Stimulated activated CD4-positive, alpha-beta T cell treated with anti-CD3 and anti-CD28 coated beads, TNF-alpha, amount 100 ng/mL, for 48 hours (primary cell): ENCODE measurements at places on chromosomes 2 and 18.

- DNase-seq, result no peak
Measured at GRCh38 chr2:231212329-231212845, 14.0 kb downstream of the ARMC9 start.

- no peak for DNase-seq
Measured at GRCh38 chr2:36587101-36587500, 10.9 kb downstream of the FEZ2 start.

- no peak for DNase-seq
Measured at GRCh38 chr2:27752551-27753237, 18.8 kb upstream of the MRPL33 start.

GRCh38 chr2:176997792-176998169 lies 214.8 kb upstream of the HNRNPA3 start:
- DNase-seq, result no peak

DNA sequence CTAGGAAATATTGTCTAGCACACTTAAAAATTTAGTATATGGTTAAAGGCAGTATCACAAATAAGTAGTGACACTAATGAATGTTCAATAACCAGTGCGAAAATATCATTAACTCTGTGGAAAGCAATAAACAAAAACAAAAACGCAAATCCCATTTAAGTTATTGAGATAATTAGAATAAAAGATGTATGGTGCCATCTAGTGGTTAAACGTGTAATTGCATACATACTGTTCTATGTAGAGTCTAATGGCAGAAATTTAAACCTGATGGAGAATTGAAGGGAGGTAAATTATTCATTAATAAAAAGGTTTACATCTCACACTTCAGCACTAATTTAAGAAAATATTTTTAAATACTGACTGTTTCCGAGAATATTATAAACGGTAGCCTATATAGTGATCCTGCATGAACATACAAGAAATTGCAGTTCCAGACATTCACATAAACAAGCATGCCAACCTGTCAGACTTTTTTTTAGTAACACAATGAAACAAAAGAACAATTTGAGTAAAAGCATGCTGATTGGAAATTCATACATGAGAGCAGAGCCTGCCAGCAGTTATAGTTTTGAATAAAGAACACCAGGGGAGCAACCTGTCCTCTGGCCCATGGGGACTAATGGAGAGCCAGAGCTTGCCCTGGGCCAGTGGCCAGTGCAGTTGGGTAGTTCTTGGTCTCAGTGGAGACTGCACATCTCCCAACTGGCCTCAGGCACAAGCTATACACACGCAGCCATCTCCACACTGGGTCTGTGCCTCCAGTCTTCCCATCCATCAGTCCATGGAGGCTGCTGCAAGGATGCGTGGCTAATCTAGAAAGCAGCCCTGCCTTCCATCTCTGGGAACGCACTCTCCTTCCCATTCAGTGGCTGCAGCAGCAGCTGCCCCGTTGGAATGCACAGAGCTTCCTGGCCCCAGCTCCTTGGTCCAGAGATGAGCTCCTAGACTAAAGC lies 28.0 kb downstream of the GCG start:
- no peak for DNase-seq

DNA sequence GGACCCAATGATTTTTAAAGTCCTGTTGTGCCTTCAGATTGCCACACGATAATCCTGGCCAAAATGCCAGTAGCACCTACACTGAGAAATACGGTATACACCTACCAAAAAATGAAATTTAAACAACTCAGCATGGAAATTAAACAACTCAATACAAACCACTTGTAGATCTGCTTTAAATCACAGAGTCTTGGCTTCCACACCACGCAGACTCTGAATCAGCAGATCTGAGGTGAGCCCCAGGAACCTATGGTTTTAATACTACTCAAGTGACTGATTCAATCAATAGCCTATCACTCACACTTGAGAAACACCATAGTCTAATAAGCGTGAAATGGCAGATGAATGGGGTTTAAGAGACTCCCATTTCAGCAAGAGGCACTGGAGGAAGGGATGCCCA lies 46.9 kb downstream of the MAP4K3 start:
- DNase-seq, result no peak

DNA sequence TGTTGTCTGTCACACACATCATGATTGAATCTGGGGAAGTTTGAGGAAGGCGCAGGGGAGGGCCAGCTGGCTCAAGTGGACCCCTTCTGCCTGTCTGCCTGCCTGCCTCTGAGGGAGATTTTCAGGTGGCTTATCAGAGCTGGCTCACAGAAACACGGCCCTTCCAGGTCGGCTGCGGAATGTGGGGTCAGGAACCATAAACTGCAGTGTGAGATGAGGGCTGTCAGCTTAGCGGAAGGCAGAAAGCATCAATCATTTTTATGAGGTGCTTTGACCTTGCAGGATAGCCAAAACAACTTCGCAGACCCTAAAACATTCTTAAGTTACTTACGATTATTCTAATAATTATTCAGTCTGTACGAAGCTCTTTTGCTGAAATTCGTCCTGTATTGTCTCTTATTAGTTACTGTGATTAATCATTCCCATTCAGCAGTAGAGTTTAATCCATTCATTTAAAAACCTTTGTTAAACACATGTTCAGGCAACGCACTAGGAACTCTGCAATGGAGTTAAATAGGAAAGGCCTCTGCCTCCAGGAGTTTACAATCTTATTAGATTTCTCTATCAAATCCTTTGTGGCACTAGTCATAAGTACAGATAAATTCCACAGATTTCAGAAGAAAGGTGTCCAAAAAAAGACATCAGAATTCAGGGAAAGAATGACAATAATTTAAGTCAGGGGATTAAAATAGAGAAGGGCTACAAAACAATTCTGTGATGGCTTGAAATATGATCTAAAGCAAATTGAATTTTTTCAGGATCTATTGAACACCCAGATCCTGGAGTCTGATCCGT lies 371.6 kb downstream of the HRH4 start:
- DNase-seq, result no peak

- no peak for DNase-seq
Measured at GRCh38 chr2:240129311-240129710, 6.8 kb downstream of the COPS9 start.

DNA sequence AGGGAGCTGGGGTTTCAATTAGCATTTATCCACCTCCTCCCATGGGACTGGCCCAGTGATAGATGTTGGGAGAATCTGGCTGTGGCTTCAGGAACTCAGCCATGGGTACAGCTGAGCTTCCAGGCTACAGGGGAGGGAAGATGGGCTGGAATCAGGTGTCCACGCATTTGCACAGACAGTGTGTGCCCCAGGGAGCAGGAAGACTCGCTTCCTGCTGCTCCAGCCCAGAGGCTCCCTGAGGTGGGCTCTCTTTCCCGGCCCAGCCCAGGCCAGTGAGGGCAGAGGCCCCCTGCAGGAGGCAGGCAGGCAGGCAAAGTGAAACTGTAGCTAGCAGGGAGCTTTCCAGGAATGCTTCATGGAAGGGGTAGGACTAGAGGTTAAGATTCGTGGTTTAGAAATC lies 28.7 kb downstream of the DYSF start:
- DNase-seq, result no peak

DNA sequence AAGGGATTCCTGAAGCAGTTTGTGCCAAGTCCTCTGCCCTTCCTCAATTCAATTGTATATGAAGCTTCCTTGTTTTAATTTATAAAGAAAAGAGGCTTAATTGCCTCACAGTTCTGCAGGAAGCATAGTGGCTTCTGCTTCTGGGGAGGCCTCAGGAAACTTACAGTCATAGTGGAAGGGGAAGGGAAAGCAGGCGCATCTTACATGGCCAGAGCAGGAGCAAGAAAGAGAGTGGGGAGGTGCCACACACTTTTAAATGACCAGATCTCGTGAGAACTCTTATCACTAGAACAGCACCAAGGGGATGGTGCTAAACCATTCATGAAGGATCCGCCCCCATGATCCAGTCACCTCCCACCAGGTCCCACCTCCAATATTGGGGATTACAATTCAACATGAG lies 114.2 kb downstream of the SGPP2 start:
- DNase-seq, result no peak

GRCh38 chr18:31723639-31723989 lies 37.1 kb downstream of the SLC25A52 start:
- DNase-seq, result no peak

DNA sequence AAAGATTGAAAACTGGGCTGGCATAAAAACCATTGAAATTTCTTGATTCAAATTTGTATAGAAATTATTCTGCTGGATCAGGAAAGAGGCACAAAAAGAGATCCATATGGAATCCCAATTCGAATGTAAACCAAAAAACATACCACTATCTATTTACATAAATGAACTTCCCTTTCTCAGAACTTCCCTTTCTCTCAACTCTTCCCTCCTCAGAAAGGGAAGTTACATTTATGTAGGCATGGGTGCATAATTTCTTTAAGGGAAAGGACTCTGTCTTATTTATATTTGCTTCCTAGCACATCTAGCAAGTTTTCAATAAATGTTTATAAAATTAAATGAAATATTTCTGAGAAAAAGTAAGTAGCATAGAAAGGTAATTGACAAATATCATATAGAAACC lies 398.1 kb upstream of the ATP5MC3 start:
- no peak for DNase-seq

DNA sequence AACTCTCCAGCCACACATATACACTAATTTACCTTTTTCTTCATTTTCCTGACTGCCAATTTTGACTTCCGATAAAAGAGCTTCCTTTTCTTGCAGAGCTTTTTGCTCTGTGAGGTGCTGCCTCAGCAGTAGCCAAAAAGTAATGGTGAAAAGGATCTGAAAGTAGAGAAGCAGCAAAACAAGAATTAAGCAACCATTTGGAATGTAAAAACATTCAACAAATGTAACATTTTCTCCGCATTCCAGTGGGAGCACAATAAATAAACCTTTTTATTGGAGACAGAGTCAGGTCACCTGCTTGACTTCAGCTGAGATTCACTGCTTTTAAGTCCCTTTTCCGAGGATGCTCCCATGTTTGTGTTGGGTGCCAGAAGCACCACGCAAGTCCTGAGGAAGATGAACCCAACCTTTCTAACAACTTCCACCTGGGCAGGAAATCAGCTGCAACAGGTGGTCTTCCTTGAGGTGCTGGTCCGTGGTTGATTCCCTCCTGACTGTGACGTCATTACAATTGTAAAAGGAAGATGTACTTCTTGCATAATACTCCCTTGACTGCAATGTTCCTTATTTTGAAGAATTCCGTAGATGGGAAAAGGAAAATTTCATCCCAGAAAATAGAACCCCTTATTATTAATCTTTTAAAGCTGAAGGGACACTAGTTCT lies 265.5 kb downstream of the NAPG start:
- no peak for DNase-seq

DNA sequence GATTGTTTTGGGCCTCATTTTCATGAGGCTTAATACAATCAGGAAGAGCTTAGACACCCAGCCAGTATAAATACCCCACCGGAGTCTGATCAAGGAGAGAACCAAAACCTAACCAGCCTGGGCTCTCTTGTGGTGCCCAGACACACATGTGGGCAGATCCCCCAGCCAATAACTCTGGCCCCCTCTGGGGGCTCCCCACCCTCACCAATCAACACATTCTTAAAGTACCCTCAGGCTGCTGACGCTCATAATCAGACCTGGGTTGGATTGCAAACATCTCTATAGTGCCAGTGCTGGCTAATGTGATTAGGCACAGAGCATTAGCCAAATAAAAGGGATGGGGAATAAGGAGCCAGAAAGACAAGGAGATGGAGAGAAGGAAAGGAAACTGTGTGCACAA lies 329.6 kb downstream of the BCL11A start:
- DNase-seq, result no peak

GRCh38 chr2:24452502-24452885 lies 38.6 kb upstream of the NCOA1 start:
- no peak for DNase-seq

- no peak for DNase-seq
Measured at GRCh38 chr18:63701952-63702351, 808 bp upstream of the SERPINB11 start.

DNA sequence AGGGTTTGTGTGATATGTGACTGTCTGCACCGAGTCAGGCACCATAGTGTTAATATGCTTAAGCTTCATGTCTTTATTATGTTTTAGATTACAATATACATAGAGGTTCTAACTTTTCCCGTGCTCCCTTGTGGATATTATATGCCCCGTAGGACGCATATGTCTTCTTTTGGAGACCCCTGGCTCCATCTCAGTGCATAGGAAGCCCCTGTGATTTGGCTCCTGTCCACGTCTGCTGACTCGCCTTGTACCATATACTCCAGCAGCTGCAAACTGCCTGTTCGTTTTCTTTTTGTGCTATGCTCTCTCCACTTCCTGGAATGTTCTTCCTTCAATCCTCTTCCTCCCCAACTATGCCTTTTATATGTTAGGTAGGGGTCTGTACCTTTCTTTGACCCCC lies 110.9 kb downstream of the PTRHD1 start:
- no peak for DNase-seq

DNA sequence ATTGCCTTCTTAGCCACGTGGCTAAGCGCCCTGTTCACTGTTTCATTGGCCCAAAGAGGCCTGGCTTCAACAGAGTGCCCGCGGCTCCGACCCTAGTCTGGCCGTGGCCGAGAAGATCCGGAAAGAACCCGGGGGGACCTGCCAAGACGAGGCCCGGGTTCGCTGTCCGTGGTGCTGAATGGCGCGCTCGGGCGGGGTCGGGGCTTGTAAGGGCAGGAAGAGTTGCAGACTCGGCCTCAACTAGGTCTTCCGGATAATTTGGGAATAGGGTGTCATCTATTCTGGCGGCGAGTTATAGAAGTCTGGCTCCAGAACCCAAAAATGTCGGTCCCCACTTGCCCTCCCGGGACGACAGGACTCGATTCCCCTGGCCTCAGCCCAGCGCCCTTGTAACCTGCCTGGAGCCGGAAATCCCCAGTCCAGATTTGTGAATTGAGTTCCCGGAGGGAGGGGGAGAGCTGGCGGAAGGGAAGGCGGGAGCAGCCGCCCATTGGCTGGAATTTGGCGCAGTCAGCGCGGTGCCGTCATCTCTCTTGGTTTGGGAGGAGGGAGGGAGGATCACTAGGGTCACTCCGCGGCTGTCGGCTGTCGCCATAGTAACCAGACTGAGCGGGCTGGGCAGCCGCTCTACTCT lies 3.5 kb downstream of the CDK5R2 start:
- DNase-seq, result peak; percentile 27

DNA sequence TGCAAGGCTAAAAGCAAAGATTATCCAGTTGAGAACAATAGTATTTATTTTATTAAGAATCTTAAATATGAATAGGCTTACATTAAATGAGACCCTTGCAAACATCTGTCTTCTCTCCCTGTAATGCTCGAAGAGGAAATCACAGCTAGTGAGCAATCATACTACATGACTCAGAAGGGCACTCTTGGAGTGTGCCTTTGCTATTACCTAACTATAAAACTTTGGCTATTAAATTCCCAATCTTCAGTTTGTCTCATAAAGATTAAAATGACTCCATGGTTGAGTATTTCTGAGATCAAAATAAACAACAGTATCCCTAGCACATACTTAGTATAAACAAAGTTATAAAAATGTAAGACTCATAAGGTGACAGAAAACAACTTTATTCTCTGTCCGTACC lies 296.9 kb downstream of the KCNJ3 start:
- no peak for DNase-seq

GRCh38 chr2:27441958-27442919 lies at the start of gene KRTCAP3:
Gene KRTCAP3, plus strand, starts transcription at chr2:27442381. Its CDS starts 32 bp downstream, at chr2:27442413.
- DNase-seq, result no peak

- DNase-seq, result no peak
Measured at GRCh38 chr2:33208400-33208799, 261.6 kb downstream of the LTBP1 start.
